ENCODE measurements at places on chromosomes 2 and 18.

- no peak for DNase-seq
Observed at GRCh38 chr2:231571661-231572191, 20.9 kb upstream of the TEX44 start.

DNA sequence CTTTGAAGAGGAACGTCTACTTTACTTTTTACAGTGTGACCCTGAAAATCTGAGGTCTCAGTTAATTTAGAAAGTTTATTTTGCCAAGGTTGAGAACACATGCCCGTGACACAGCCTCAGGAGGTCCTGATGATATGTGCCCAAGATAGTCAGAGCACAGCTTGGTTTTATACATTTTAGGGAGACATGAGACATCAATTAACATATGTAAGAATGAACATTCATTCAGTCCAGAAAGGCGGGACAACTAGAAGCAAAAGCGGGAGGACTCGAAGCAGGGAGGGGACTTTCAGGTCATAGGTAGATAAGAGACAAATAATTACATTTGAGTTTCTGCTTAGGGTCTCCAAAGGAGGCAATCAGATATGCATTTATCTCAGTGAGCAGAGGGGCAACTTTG, 23.7 kb downstream of the ELMOD3 start:
- no peak for DNase-seq

DNA sequence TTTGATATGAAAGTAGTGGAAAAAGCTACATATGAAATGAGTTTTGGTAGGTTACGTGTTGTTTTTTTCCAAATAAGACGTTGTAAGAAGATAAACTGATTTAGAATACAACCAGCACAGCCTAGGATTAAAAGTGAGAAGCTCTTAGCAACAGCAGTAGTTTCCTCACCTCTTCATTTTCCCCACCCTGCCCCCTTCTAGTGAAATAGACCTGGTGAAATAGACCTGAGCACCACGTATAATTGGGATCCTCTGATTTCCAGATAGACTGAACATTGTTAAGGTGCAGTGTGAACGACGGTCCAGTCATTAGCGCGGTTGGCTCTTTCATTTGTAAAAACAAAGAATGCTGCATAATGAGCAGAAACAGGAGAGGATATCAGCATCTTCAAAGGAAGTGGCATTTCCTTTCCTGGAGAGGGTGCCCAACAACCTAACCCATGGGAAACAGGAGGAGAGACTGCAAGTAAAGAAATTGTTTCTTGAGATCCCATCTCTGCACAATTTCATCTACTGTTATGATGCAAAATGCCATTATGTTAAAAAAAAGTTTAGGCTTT, 114.3 kb downstream of the FIGN start:
- no peak for DNase-seq

GRCh38 chr2:197869501-197870111, 65.2 kb downstream of the PLCL1 start:
- no peak for DNase-seq

- DNase-seq: no peak
Observed at GRCh38 chr2:110126086-110126773, 10.6 kb upstream of the MALL start.

DNA sequence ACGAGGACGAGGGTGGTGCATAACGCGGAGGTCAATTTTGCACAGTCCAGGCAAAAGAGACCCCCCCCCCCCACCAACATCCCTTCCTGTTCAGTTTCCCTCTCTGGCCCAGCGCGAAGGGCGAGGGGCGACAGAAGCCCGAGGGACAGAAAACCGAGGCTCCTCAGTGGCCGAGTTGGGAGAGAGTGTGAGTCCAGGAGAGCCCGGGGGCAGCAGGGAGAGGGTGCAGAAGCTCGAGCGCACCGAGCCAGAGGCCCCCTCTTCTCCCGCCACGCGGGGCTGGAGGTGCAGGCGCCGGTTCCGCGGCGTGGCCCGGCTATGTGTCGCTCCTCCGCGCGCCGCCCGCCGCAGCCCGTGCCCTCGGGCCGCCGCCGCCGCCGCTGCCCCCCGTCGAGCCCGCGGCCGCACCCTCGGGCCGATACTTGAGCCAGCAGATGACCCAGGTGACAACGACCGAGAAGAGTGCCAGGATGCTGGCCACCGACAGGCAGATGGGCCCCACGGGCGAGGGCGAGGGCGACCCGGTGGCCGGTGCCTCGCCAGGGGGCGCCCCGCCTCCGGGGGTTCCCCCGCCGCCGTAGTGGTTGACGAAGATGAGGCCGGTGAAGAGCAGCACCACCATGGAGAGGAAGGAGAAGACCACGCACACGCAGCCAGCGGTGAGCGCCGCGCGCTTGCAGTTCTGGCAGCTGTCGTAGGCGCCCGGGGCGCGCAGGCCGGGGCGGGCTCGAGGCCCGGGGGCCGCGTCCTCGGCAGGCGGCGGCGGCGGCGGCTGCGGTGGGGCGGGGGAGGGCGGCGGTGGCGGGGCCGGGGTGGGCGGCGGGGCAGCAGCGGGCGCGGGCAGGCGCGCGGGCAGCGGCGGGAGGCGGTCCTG, 20.2 kb upstream of the PAX3 start:
- DNase-seq: no peak

GRCh38 chr2:151482171-151482725, 72.5 kb downstream of the RIF1 start:
- no peak for DNase-seq

DNA sequence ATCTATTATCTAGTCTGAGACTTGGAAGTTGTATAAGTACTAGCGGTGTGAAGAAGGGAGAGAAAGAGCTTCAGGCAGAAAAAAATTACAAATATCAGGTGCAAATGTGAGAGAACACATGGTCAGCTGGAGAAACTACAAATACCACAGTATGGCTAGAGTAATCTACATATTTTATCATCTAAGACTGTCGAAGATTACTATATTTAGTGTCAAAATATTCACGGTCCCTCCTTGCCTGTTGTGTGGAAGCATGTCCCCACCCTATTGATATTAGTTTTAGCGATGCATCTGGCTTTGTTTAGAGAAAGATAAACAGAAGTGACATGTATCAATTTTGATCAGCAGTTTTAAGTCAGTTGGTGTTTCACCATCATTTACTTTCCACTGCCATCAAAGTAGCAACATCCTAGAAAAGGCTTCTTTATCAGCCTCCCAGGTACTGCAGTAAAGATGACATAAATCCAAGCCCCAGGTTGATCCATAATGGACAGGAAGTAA, 90.5 kb upstream of the ITGA4 start:
- no peak for DNase-seq

DNA sequence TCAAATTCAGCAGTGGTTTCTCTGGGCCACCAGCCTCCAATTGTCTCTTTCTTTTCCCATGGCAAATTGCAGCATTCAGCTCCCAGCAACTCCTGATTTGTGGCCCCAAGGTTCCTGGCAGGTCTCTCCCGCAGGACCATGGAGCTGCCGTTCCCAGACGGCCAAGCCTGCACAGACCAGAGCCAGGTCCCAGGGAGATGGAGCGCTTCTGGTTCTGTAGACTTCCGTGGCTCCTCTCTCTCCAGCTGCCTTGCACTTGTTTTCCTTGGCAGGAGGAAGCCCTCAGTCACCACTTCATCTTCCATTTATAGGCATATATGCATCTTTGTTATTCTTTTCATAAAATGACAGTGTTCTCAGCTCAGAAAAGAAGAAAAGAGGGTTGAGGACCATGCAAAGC, 21.7 kb downstream of the TNP1 start:
- DNase-seq: no peak

GRCh38 chr2:124970030-124970429, 944.9 kb downstream of the CNTNAP5 start:
- no peak for DNase-seq

DNA sequence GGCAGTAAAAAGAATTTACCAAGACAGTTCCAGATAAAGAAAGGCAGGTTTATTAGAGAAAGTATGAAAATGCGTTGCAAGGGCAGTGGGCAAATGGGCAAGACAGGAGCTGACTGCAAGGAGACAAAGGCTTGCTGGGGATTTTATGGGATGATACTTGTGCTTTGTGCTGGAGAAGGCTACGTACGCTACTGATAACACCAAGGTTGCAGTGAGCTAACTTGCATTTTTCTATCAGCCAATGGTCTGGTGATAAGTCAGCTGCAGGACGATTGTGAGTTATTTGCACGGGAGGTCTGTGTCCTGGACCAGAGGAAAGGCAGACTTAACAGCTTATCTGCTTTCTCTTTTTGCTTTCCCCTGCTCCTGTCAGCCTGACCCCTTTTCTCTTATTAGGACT, 116.5 kb downstream of the PMS1 start:
- DNase-seq: no peak

DNA sequence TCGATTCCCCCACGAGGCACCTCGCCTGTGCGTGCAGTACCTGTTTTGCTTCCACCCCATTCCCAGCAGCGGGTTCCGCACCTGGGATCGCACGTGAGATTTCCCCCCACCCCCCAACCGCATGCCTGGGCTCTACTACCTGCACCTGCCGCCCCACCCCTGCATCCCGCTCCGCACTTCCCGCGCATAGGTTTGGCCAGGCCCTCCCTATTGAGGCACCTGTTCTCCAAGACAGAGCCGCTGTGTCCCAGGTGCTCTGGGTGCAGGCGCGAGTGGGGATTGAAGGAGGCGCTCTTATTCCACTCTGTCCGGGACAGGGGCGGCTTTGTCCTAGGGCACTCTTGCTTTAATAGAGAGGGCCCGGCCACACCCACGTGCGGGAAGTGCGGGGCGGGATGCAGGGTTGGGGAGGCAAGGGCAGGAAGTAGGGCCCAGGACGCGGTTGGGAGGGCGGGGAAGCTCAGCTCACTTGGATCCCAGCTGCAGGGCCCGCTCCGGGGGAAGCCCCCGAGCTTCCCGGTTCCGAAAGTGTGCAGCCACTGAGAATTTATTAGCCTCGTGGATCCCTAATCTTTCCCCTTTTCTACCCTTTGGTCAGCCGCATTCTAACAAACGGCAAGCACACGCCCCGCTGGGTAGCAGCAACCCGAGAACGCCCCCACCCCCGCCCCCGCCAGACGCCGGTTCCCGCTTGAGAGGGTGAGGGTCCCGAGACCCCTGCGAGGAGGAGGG, 670 bp upstream of the MOCOS start:
- DNase-seq: peak; percentile 36

DNA sequence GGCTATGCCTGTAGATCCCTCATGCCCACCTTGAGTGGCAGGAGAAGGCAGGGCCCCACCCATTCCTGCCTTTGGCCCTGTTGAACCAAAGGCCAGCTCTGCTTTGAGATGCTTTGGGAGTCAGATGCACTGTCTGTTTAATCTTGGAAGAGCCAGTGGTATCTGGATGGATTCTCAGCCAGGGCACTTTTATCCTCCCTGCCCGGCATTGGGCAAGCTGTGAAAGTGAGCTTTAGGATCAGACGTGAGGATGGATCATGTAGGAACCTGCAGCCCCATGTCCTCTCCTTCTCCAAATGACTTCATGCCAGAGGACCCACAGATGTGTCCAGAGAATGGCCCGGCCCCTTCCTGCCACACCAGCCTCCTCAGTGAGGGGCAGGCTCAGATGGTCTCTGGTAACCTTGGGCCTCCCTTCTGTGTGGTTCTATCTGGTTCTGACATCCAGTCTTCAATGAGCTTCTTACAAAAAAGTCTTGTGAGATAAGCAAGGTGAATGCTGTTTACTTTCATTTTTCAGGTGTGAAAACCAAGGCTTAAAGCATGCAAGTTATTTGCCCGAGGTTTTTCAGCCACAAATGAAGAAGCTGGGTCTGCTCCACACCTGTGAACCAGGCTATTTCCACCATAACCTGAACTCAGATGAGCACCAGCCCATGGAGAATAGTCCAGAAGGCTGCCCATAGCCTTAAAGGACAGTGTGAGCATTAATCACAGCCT, 123.8 kb downstream of the KCTD1 start:
- DNase-seq: no peak

GRCh38 chr2:70073493-70073892, 13.8 kb upstream of the PCBP1 start:
- no peak for DNase-seq

GRCh38 chr2:161992531-161992930, 81.5 kb downstream of the DPP4 start:
- no peak for DNase-seq

DNA sequence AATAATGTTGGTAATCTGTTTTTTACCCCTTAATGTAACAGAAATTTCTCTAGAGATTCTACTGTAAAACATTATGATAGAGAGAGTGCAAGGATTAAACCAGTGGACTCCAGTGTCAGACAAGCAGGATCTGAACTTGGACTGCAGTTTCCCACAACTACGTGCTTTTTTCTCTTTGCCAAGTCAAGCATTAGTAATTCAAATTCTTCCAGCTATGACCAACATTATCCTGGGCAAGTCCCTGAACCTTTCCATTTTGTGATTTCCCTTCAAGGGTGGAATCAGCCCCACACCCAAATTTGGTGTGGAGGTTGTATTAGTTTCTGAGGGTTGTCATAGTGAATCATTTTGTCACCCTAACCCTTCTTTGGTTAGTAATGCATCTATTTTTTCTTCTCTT, 482.0 kb downstream of the ZNF516 start:
- DNase-seq: no peak

DNA sequence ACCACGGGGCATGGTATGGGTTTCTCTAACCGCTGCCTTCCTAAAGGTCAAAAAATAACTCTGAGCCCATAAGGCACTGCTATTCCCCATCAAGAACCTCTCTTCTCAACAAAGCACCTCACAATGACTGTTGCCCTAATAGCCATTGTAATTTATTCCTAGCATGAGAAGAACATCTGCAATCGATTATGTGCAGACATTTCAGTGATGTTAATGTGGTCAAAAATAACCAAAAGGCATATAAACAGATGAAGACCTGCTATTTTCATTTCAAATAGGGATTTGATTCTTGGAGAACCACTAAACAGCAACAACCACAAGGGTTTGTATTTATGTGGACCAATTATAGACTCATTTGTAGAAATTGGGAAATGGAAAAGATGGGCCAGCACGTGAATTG, 356.6 kb downstream of the FBXO15 start:
- no peak for DNase-seq

DNA sequence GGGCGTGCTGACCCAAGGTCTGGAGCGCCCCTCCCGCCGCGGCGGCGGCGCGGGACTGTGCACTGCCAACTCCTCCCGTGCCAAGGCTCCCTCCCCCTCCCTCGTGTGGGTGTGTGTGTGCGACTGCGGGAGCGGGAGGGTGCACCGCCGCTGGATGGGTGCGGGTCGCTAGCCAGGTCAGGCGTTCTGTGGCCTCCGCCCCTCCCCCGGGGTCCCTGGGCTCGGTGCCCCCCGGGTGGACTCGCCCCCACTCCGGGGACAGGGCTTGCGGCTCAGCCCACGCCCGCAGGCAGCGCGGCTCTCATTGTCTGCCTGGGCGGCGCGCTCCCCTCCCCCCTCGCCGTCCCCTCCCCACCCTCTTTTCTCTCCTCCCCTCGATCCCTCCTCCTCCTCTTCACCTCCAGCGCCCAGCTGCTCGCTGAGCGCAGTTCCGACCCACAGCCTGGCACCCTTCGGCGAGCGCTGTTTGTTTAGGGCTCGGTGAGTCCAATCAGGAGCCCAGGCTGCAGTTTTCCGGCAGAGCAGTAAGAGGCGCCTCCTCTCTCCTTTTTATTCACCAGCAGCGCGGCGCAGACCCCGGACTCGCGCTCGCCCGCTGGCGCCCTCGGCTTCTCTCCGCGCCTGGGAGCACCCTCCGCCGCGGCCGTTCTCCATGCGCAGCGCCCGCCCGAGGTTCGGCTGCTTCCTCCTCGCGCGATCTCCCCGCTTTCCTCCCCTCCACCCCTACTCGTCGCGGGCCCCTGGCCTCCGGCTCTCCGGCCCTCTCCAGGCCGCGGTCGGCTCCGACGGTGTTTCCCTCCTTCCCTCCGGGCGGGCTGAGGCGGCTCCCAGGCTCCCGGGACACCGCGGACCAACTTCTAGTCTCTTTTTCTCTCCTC, at the start of gene GATA6:
GATA6 (plus strand) TSS at position 579 of the 878 bp plus-strand sequence. CDS start 1,556 bp downstream, outside the sequence.
- DNase-seq: no peak

All from NCI-H2107 (cell line).